ENCODE measurements at places on chromosomes 16 and 17. TPM values are rescaled to one million over a fixed set of nuclear protein-coding genes. Genes with fewer than 3 reads are reported as not detected.

- DNase-seq = no peak
- peaks cover 48% of the 10 kb centered on the region for H3K4me1 ChIP-seq
- H3K4me3 ChIP-seq = no peak overlapping the region
- H3K36me3 ChIP-seq = no peaks in the 10 kb centered on the region
Measured at GRCh38 chr17:81863833-81864768, 3.8 kb upstream of the P4HB start.

GRCh38 chr17:35732806-35733136 lies 1.3 kb downstream of the RASL10B start:
- no peak for DNase-seq
- H3K27me3 ChIP-seq = no peaks in the 10 kb centered on the region
- peaks cover 6% of the 10 kb centered on the region for H3K4me1 ChIP-seq
- H3K4me3 ChIP-seq = no peak overlapping the region
- H3K36me3 ChIP-seq = no peaks in the 10 kb centered on the region
- H3K27ac ChIP-seq = no peak overlapping the region

- no peaks in the 10 kb centered on the region for H3K4me1 ChIP-seq
- H3K4me3 ChIP-seq = no peak overlapping the region
- no peaks in the 10 kb centered on the region for H3K36me3 ChIP-seq
- peaks cover 100% of the 10 kb centered on the region for H3K27me3 ChIP-seq
- DNase-seq = no peak
Measured at GRCh38 chr17:39598047-39598481, 9.7 kb downstream of the NEUROD2 start.

GRCh38 chr17:17453088-17453487 lies 23.7 kb upstream of the MED9 start:
- H3K4me3 ChIP-seq = no peak overlapping the region
- H3K4me1 ChIP-seq = no peaks in the 10 kb centered on the region
- no peaks in the 10 kb centered on the region for H3K27me3 ChIP-seq
- H3K36me3 ChIP-seq = no peaks in the 10 kb centered on the region

- H3K4me1 ChIP-seq = no peaks in the 10 kb centered on the region
- H3K4me3 ChIP-seq = no peak overlapping the region
- no peaks in the 10 kb centered on the region for H3K36me3 ChIP-seq
- no peak overlapping the region for H3K27ac ChIP-seq
Measured at GRCh38 chr17:8832711-8833352, 33.7 kb upstream of the MFSD6L start.

Gene HS3ST2
- total RNA-seq = 0.17 TPM

Gene KLHL10
- 0.43 TPM for total RNA-seq

Gene PRR14
- 6.6 TPM for total RNA-seq

Gene NDE1
- 11.8 TPM for total RNA-seq

Measured in hepatocyte (in vitro differentiated cells).